ENCODE measurements at places on chromosomes 1 and 21.

- peak; percentile 32 for DNase-seq
These were observed 541.3 kb downstream of the DPYD start for GRCh38 chr1:97379387-97380075.

GRCh38 chr1:221264848-221265247 lies 385.6 kb downstream of the HLX start:
- no peak for DNase-seq

- no peak for DNase-seq
These were observed 51.9 kb upstream of the CD34 start for GRCh38 chr1:207962716-207963426.

GRCh38 chr21:26397545-26397944 lies 175.5 kb downstream of the CYYR1 start:
- no peak for DNase-seq

- no peak for DNase-seq
These were observed 661.0 kb upstream of the PTBP2 start for GRCh38 chr1:96060621-96061020.

GRCh38 chr21:20999659-21000058 lies 1.4 kb downstream of the NCAM2 start:
- no peak for DNase-seq
